ENCODE measurements at places on chromosomes 1 and 21.

- DNase-seq: peak; percentile 63
These were observed 638 bp upstream of the OLIG2 start for GRCh38 chr21:33025106-33025488.

- no peak for DNase-seq
These were observed 2.5 kb downstream of the PHLDA3 start for GRCh38 chr1:201466492-201466891.

DNA sequence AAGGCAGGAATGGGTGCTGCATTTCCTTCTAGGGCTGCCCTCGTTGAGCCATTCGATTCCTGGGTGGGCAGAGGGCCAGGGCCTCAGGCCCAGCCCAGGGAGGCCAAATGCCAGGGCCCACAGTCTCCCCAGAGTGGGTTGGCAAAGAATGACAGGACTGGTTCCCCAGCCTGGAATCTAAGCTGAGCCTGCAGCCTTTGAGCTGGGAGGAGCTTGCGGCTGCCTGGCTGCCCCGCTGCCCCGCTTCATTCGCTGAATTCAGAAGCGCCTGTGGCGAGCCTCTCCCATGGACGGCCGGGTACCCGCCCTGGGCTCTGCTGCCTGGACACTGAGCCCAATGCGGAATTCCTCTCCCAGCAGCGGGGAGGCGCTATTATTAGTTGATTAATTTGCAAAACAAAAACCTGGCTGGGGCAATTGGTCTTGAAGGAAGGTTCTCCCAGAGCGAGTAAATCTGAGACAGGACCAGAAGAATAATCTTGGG is 32.3 kb upstream of the TARDBP start:
- DNase-seq: peak; percentile 87

DNA sequence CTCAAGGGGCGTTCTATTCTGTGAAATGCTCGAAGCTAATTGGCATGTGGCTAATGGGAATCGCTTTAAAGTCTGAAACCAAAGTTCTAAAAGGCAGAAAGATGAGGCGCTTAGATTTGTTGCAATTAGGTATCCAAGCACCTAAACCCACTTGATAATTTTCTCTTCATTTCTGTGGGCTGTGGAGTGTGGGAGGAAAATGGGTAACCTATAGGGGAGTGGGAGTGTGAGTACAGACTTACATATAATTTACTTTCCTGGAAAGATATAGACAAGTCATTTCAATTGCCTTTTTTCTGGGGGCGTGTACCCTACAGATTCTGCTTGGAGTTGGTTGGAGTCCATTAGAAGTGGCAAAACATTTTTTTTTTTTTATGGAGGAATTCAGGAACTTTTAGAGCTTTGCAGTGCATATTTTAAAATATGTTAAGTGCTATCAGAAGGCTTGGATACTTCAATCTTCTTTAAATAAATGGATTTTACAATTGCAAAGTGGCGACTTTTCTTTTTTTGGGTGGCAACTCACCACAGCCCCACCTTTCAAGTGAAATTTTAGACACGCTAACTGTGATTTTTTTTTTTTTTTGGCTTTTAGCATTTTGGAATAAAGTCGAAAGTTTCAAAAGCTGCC is 254.5 kb downstream of the CAMTA1 start:
- no peak for DNase-seq

DNA sequence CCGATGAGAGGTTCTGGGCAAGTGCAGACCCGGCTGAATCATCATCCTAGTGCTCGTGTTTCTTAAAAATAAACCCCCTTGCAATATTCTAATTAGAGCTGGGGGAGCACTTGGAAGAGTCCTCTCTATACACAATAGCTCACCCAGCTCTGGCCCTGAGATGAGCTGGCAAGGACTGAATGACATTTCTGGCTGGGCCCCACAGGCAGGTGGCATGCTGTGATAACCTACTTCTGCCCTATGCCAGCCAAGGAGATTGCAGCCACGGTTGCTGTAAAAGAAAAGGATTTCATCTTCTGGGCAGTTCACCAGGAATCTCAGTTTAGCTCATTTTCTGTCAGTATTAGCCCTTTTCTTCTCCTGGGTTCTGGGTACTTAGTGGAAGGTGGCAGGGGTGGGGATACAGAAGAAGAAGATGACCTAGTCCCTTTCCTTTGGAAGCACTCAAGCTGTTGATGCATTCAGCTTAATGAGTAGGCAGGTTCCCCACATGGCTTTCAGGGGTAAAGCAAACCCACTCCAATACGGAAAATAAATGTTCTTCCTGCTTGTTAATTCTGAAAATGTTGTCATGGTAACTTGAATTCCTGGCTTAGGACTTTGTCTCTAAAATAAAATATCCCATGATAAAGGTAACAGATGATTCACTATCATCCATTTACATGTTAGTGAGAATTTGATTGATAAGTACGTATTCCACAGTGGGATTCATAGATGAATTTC is 32.2 kb downstream of the VASH2 start:
- DNase-seq: no peak

- no peak for DNase-seq
These were observed 53.2 kb upstream of the RAB4A start for GRCh38 chr1:229217716-229218115.

DNA sequence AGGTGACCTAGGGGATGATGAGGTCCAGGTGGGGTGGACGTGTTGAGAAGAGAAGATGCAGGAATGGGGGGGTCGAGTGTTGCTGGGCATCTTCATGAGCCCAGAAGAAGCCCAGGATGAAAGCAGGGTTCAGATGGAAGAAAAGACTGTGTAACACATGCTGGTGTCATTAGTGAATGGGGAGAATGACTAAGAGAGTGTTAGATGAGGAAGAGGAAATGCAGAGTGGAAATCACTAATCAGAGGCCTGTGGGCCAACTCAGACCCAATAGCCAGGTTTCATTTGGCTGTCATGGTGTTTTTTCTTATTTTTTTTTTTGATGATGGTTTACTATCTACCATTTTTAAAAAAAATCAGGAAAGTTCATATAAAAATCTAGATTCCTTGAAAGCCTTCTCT is 180.8 kb upstream of the CAMK1G start:
- no peak for DNase-seq

- no peak for DNase-seq
These were observed 64.2 kb downstream of the SLX9 start for GRCh38 chr21:45004059-45004422.

- DNase-seq: no peak
These were observed 205.4 kb downstream of the NFIA start for GRCh38 chr1:61287734-61288133.

DNA sequence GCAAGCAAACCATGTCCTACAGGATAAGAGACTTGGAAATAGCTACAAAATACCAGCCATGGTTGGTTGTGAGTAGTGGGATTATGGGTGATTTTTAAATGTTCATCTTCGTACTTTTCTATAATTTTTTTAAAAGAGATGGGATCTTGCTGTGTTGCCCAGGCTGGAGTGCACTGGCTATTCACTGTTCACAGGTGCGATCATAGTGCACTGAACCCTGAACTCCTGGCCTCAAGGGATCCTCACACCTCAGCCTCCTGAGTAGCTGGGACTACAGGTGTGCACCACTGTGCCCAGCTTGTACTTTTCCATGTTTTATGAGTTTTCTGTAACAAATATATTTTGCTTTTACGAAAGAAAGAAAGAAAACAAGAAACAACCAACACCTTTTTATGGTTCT is 224.2 kb downstream of the FOXD2 start:
- DNase-seq: no peak

DNA sequence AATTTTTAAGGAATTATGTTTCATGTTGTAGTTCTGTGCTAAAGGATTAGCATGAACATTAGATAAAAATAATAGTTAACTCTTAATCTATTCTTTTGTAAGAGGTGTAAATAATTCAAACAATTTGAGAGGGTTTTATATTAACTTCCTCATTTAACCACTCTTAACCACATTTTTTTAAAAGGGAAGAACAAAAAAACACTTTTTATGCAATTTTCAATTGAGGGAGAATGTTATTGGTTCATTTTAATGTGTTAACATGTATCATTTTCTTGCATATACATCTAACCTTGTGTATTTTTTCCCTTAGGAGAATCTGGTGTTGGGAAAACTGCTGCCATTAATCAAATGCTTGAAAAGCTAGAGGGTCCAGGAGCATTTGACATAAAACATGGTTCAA is 169.0 kb downstream of the LBR start:
- no peak for DNase-seq

DNA sequence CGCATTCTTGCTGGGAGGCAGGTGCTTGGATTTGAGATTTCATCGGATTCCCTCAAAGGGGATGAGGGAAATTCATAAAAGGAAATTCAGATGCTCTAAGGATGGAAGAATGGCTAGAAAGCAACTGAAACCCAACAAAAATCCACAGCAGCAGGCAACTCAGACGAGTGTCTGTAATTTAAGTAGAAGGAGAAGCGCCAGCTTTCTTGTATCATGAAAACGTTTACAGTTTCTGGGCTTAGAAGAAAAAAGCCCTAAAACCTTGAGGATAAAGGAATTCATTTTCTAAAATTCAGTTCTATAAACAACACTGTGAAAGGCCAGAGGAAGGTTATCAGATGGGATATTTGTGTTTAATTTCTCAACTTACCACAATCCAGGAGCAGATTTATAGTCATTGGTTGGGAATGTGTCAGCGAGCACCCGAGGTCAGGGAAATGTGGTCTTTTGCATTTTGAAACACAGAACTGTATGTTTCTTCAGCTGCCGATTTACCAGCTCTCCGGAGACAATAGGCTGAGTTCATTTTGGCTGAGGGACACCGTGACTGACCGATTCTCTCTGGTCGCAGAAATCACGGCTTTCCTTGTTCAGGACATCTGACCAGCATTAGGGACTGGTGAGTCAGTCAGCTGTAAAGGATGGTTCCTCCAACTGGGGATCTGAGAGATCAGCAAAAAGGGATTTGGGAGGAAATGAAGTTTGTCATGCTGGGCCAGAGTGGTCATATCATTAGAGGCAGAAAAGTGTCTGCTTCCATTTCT is 111.6 kb upstream of the ERRFI1 start:
- no peak for DNase-seq

DNA sequence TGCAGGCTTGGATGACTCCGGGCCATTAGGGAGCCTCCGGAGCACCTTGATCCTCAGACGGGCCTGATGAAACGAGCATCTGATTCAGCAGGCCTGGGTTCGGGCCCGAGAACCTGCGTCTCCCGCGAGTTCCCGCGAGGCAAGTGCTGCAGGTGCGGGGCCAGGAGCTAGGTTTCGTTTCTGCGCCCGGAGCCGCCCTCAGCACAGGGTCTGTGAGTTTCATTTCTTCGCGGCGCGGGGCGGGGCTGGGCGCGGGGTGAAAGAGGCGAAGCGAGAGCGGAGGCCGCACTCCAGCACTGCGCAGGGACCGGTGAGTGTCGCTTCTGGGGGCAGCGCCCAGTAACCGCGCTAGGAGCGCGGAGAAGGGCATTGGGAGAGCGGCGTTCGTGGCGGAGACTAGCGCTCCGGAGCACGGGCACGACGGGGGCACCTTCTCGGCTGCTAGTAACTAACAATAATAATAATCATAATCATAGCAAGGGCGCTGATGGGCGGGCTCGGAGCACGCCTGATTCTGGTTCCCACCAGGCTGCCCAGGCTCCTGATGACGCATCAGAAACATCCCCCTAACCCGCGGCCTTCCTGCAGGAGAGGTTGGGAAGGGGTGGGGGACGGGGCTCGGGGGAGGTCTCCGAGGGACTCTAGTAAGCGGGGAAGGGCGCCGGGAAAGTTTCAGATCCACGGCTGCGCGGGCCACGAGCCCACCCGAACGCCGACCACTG is at the start of gene MX1:
Gene MX1 (plus strand): TSS at position 286 of the 722 bp plus-strand sequence. CDS start 5,832 bp downstream, outside the sequence.
- no peak for DNase-seq

GRCh38 chr1:235018720-235019444 is 109.8 kb downstream of the TOMM20 start:
- no peak for DNase-seq

DNA sequence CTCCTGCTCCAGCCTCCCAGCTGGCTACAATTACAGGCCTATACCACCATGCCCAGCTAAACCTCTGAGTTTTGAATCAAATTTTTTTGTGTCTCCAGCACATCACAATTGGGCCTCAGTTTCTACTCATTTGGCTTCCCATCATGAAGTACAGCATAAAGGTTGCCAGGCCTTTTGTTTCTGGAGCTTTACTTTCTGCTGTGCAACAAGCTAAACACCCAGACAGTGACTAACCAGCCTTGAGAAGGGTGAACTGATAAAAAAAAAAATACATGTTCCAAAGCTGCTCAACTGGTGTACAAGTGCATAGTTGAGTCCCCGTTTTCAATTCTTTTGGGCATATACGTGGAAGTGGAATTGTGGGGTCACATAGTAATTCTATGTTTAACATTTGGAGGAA is 25.1 kb downstream of the TIAM1 start:
- DNase-seq: no peak

DNA sequence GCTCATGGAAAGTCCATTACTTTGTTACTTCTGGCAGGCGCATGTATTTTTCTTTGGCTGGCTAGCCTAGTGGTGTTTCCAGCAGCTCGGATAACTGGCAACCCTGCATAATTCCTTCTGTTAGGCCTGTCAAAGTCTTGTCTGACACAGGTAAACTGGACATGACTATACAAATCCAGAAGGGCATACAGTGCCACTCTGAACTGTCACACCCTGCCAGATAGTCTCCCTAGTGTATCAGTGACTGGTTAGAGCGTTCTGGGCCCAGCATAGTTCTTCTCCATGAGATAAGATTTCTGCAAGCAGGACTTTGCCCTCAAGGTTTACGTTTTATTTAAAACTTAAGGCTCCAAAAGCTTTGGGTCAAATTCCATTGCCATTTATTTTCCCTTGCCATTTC is 177.7 kb upstream of the GORAB start:
- DNase-seq: no peak

- DNase-seq: no peak
These were observed 156.8 kb upstream of the KCND3 start for GRCh38 chr1:112146201-112146715.

DNA sequence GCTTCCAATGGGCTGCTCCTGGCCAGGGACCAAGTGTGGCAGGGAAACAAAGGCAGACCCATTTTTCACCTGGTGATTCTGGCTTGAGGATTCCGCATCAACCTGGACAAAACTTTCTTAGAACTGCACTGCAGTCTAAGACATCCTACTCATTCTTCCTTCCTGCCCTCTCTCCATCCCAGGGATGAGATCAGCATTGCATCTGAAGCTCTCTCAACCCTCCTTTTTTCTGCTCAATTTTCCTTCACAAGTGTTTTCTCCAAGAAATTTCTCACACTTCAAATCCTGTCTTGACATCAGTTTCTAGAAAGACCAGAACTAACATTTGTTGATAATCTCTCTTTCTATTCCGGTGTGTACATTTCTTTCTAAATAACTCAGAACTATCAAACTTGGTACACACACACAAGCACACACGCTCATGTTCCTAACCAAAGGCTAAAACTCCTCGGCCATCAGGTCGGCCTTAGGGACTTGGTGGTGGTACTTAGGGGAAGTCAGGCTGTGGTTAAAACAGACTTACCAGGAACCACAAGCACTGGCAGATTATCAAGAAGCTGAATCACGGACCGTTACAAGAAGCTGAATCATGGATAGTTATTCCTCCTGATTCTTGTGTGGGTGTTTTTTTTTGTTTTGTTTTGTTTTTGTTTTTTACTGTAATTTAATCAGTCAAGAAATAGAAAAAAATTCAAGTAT is 21.0 kb upstream of the CXADR start:
- DNase-seq: no peak

GRCh38 chr1:53350853-53351767 is 23.2 kb upstream of the LRP8 start:
- DNase-seq: no peak

All from anterior cingulate cortex (tissue), 58 donors.